ENCODE measurements at places on chromosomes 5 and 9.

DNA sequence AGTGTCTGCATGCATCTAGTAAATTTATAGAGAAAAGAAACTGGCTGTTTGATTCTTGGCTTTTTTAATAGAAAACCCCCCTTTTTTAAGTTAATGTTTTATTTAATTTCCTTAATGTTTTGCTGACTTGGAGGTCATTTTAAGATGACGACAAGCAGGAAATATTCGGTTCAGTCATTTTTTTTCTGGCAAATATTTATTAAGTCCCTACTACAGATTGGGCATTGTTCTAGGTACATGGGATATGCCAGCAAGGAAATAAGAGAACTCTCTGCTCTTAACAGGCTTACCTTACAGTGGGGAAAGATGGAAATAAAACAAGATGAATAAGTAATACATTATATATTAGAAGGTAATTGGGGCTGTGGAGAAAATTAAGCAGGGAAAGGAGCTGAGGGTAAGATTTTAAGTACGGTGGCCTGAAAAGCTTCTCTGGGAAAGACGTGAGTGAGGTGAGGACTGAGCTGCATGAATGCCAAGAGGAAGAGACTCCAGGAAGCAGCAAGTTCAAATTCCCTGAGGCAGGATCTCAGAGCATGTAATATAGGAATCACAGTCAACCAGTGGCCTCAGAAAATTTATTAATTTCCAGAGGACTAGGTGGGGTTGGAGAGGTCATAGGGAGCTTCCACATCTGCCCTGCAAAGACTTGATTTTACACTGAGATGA is 316.0 kb upstream of the DAP start:
- DNase-seq: no peak

DNA sequence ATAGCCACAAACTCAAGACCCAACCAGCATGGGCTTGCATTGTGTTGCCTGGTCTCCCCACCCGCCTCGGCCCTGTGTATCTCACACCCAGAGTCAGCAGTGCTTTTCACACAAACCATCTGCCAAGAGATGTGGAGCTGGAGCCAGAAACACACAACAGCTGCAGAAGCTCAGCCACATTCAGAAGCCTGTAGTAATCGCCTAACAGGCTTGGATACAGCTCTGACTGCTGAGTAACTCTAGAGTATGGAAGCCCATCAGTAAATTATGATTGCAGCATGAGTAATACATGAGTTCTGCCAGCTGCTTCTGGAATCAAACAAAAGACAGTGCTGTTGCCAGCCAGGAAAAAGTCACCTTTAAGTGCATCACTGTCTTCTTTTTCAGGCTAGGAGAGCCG is 16.0 kb downstream of the TEK start:
- DNase-seq: no peak

DNA sequence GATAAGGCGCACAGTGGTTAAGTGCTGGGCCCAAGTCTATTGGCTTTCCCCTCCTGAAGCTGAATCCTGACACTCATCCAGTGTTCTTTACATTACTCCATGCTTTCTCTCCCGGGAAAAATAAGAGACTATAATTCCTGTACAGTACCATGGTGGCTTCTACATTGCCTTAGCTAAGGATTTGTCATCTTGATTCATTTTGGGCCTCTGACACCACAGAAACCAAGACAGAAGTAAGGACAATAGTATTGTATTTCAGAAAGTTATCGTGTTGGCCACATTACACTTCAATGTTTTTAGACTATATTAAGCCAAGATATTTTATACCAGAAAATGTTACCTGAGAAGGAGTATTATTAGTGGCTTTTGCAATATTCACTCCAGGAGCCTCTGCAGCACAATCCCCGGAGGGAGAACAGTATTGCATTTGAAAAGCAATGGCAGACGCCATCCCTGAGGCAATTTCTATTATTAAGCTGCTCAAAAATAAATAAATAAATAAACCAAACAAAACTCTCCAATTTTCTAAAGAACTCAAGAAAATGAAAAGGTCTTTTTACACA is 267.9 kb downstream of the ENC1 start:
- DNase-seq: peak; percentile 11

DNA sequence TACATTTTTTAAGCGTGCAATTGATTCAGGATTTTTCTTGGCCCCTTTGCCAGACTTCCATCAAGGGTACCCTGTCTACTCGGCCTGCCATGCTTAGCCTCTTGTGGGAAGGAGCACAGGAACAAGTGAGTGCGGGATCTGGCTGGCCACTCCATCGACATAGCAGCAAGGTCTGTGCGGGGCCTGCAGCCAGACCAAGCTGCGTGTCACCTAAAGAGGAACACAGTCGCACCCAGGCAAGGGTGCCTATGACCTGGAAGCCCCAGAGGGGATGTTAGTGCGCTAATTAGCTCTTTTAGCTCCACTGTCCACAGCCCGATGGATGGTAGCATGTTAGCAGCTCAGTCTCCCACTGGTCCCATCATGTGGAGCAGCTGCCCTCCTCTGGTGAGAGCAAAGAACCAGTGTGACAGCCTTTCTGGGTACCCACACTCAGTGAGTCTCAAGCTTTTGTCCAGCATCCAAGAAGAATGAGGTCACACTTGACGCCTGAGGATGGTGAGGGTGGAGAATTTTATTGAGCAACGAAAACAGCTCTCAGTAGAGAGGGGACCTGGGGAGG is 38.7 kb downstream of the FTMT start:
- DNase-seq: no peak

GRCh38 chr5:147878066-147878759 is at the start of gene SCGB3A2:
Gene SCGB3A2, plus strand, starts transcription at chr5:147878711. Its CDS starts 93 bp downstream, at chr5:147878804.
- no peak for DNase-seq

DNA sequence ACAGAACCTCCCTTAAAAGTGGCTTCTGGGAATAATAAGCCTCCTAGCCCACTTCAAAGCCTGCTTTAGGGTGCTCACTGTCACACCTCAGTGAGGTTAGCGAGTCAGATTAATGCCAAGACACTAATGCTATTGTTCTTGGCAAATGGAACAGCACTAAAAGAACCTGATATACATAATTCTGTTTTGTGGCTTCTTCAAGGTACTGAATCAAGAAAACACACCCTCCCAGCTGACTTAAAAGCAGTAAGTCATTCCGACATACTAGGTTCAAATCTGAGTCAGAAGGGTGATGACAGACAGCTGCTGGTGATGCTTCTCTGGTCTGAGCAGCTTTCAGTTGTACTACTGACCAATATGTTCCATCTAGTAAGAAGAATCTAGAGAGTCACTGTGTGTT is 121.6 kb downstream of the OXCT1 start:
- DNase-seq: no peak

GRCh38 chr5:7250611-7251010 is 145.3 kb upstream of the ADCY2 start:
- DNase-seq: no peak

DNA sequence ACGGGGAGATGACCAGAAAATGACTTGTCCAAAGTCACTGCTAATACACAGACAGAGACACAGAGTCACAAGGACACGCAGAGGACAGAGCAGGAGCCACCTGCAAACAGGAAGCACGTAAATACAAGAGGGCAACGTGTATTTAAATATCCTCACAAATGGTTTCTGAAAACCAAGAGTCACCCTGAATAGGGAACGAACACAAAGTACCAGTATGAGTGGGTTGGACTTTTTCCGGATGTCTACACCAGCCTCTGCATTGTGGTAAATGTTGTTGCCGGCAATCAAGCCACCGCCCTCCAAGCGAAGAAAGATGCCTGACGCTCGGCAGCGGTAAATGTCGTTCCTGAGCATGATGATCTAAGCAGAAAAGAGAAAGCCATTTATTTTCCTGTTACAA is 44.5 kb downstream of the FBXO10 start:
- no peak for DNase-seq

Measured in ecto neural progenitor cell (in vitro differentiated cells).